ENCODE measurements at places on chromosomes 1 and 21. TPM values are rescaled to one million over a fixed set of nuclear protein-coding genes. Genes with fewer than 3 reads are reported as not detected.

GRCh38 chr1:57307392-57308170 lies 116.3 kb downstream of the DAB1 start:
- DNase-seq, result no peak
- H3K4me1 ChIP-seq, result no peaks in the 10 kb centered on the region
- no peak overlapping the region for H3K4me3 ChIP-seq
- H3K27me3 ChIP-seq, result no peaks in the 10 kb centered on the region
- no peak overlapping the region for H3K27ac ChIP-seq

IL19 gene
- total RNA-seq, result not detected

- H3K27me3 ChIP-seq, result no peaks in the 10 kb centered on the region
- H3K4me1 ChIP-seq, result peaks cover 2% of the 10 kb centered on the region
- H3K36me3 ChIP-seq, result no peaks in the 10 kb centered on the region
- no peak for DNase-seq
- H3K4me3 ChIP-seq, result no peak overlapping the region
Measured at GRCh38 chr21:42744520-42745445, 91.4 kb downstream of the PDE9A start.

DNA sequence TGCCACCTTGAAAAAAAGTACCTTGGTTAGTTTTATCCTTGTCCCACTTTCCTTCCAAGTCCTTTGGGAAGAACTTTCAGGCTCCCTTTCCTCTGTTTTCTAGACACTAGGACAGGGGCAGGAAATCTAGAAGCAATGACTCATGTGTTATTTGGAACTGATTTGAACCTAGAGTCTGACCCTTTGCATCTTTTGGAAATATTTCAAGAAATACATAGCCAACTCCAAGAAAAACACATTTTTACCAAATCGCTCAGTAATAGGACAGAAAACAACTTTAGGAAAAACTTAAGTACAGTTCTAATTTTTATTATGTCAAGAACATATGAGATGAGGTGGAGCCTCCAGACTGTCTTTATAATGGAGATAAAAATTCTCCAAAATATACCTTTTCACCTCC lies 292.4 kb downstream of the PTBP2 start:
- no peaks in the 10 kb centered on the region for H3K27me3 ChIP-seq
- H3K36me3 ChIP-seq, result no peaks in the 10 kb centered on the region
- no peak overlapping the region for H3K27ac ChIP-seq
- no peak overlapping the region for H3K4me3 ChIP-seq

DNA sequence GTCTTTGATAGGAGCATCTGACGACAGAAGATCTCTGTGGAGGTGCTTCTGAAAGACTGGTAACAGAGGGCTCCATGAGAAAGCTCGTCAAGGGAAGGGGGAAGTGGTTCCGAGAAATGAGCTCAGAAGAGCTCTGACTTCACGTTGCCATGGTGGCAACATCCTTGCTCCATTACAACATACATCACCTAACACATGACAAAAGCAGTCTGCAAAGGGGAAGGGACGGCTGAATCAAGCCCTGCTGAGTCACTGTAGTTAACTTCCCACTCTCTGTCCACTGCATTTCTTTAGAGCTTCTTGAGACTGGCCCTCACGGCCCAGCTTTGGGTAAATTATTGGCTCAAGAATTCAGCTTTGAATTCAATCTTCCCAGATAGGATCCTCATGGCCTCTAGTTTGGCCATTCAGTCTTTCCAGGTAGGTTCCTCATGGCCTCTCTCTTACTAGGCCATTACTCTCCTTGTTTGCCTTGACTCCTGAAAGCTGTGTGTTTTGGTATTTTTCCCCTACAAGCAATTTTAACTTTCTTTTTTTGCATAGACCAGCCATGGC lies 88.0 kb upstream of the ZNF648 start:
- peaks cover 8% of the 10 kb centered on the region for H3K4me1 ChIP-seq
- peak; percentile 25 for DNase-seq
- no peaks in the 10 kb centered on the region for H3K36me3 ChIP-seq
- H3K27me3 ChIP-seq, result no peaks in the 10 kb centered on the region

DNA sequence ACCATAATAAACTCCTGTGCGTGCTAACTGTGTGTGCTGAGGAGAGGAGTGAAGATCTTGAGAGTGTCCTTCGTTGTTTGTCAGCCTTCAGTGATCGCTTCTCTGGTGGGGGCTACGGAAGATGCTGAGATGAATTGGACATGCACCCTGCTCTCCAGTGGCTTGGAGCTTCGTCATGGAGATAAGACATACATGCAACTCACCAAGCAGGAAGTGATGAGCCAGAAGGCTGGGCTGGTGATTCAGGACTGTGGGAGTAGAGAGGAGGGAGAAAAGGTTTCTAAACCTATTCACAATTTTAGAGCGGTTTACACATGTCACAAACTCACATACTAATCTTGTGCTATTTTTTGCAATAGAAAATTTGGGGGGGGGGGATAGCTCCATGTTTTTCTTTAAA lies 128.9 kb upstream of the ADAR start:
- H3K36me3 ChIP-seq, result no peaks in the 10 kb centered on the region
- H3K27me3 ChIP-seq, result no peaks in the 10 kb centered on the region
- H3K4me3 ChIP-seq, result no peak overlapping the region
- no peaks in the 10 kb centered on the region for H3K4me1 ChIP-seq
- no peak overlapping the region for H3K27ac ChIP-seq
- no peak for DNase-seq

DNA sequence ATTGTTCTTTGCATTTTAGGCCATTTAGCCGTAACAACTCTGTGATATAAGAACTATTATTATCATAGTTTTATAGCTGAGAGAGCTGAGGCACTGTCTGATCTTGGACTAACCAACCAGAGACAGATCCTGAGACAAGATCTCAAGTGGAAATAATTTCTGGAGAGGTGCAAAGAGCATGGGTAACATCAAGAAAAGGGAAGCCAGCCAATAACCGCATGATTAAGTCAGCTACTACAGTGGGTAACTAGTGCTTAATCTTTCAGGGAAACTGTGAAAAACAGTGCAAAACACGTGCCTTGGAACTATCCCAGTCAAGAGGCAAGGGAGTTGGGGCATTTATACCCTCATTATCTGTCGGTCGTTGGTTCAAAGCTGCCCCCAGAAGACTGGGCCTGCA lies 105.8 kb downstream of the OMA1 start:
- no peaks in the 10 kb centered on the region for H3K27me3 ChIP-seq
- no peak overlapping the region for H3K4me3 ChIP-seq
- no peaks in the 10 kb centered on the region for H3K4me1 ChIP-seq
- DNase-seq, result no peak
- no peaks in the 10 kb centered on the region for H3K36me3 ChIP-seq
- H3K27ac ChIP-seq, result no peak overlapping the region

- H3K4me3 ChIP-seq, result peak overlapping the region; percentile 12
- H3K27me3 ChIP-seq, result no peaks in the 10 kb centered on the region
- peaks cover 79% of the 10 kb centered on the region for H3K4me1 ChIP-seq
- H3K27ac ChIP-seq, result peak overlapping the region; percentile 89
Measured at GRCh38 chr1:229087339-229087738, 183.6 kb upstream of the RAB4A start.

GRCh38 chr21:33642896-33643657 lies 776 bp downstream of the ITSN1 start:
- H3K27me3 ChIP-seq, result no peaks in the 10 kb centered on the region
- H3K4me3 ChIP-seq, result peak overlapping the region; percentile 75
- no peaks in the 10 kb centered on the region for H3K36me3 ChIP-seq
- H3K4me1 ChIP-seq, result peaks cover 36% of the 10 kb centered on the region
- H3K27ac ChIP-seq, result peak overlapping the region; percentile 90
- DNase-seq, result no peak

DNA sequence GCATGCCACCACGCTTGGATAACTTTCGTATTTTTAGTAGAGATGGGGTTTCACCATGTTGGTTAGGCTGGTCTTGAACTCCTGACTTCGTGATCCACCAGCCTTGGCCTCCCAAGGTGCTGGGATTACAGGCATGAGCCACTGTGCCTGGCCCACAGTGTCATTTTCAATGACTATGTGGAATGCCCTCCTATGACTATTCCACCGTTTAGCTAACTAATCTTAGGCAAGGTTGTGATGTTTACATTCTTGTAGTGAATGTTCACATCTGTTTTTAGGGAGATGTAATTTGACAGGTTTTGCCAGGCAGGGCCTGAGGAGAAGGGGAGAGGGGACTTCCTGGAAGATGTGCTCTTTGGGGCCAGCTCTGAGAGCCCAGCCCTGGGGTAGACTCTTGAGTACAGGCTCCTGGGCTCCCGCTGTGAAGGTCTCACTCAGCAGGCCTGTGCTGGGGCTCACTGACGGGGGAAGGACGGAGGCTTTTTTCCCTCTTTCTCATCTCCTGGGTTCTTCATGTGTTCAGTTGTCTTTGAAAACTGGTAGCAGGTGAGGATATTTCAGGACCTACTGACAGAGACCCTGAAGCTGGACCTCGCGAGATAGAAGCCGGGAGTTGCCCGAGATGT lies 13.2 kb downstream of the COQ8A start:
- no peak for DNase-seq
- no peak overlapping the region for H3K27ac ChIP-seq
- H3K36me3 ChIP-seq, result no peaks in the 10 kb centered on the region
- H3K27me3 ChIP-seq, result no peaks in the 10 kb centered on the region

GRCh38 chr21:35368326-35368725 lies 319.2 kb upstream of the RUNX1 start:
- peaks cover 4% of the 10 kb centered on the region for H3K4me1 ChIP-seq
- DNase-seq, result no peak
- no peaks in the 10 kb centered on the region for H3K27me3 ChIP-seq

FALEC gene
- total RNA-seq, result not detected

DNA sequence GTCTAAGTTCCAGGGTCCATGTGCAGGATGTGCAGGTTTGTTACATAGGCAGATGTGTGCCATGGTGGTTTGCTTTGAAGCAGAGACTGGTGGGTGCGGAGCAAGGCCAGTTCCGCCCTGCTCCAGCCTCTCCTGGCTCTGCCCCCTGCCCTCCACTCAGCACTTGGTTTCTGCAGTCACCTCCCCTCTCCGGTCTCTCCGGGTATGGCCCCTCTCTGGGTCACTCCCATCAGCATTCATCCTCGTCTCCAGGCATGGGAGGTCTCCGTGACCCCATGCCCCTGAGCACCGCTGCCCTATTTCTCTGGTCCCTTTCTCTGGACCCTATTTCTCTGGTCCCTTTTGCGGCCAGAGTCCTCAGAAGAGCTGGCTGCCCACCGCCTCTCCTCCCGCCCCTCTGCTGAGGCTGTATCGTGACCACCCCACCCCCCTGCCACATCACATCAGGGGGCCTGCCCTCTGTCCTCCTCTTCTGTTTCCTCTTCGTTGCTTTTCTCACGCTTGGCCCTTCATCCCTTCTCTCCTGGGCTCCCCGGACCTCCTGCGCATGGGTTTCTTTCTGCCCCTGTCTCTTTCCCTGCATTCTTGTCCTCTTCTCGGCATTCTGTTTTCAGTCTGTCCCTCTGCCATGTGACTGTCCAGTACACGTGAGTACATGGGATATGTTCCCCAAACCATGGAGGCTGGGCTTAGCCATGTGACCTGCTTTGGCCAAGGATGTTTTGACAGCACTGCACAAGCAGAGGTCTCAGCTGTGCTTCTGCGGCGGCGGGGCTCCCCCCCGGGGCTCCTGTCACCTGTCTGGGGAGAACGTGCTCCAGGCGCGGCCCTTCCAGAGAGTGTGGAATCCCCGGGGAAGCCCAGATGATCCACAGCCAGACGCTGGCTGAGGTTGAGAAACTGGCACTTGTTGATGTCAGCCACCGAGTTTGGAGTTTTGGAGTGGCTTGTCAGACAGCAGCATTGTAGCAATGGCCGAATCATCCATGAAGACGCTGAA lies 54.4 kb upstream of the C1orf174 start:
- DNase-seq, result no peak
- H3K27ac ChIP-seq, result no peak overlapping the region
- H3K27me3 ChIP-seq, result no peaks in the 10 kb centered on the region
- H3K4me1 ChIP-seq, result no peaks in the 10 kb centered on the region

GRCh38 chr1:89594096-89594740 lies 38.7 kb upstream of the LRRC8C start:
- H3K27me3 ChIP-seq, result no peaks in the 10 kb centered on the region
- H3K4me1 ChIP-seq, result no peaks in the 10 kb centered on the region
- no peak for DNase-seq
- H3K36me3 ChIP-seq, result no peaks in the 10 kb centered on the region
- no peak overlapping the region for H3K27ac ChIP-seq

DNA sequence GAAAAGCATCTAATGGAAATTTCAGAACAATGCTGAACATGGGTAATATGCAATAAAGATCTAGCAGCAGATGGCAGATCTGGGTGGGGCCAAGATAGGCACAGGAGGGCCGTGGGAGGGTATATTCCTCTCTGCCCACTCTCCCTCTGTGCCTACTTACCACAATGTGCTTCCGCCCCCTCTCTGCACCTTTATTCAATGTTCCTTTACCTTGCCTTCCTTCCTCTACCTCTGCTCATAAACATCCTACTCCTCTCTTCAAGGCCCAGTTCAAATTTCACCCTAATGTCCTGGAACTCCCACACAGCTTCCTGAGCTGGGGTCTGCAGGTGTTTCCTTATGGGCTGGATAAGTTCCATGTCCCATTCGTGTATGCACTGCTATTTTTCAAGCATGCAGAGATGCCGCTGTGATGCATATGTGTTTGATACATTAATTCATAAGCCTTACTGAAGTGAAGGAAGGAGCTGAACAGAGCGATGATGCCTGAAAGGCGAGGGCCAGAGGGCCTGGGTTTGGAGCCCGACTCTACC lies 65.6 kb upstream of the EDEM3 start:
- H3K4me3 ChIP-seq, result no peak overlapping the region
- no peak overlapping the region for H3K27ac ChIP-seq
- H3K27me3 ChIP-seq, result no peaks in the 10 kb centered on the region
- peaks cover 18% of the 10 kb centered on the region for H3K4me1 ChIP-seq
- no peak for DNase-seq
- peaks cover 51% of the 10 kb centered on the region for H3K36me3 ChIP-seq

DNA sequence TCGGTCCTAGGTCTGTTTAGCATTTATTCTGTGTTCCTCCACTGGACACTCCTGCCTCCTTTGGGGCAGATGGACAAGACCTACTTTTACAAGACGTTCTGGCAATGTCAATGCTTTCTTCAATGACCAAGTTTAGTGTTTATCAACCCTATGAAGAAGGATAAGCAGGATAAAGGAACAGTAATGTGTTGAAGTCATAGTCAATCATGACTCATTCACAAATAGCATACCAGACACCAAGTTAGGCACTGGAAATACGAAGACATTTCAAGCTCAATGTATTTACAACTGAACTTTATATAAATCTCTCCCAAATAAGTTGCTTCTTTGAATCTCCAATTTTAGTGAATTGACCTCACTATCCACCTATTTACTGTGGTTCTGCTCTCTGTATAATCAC lies 4.8 kb upstream of the SLC35D1 start:
- no peaks in the 10 kb centered on the region for H3K27me3 ChIP-seq
- DNase-seq, result no peak
- no peaks in the 10 kb centered on the region for H3K4me1 ChIP-seq
- no peak overlapping the region for H3K4me3 ChIP-seq
- no peak overlapping the region for H3K27ac ChIP-seq

AVPR1B gene
- not detected for total RNA-seq

DLGAP3 gene
- 0.14 TPM for total RNA-seq

GRCh38 chr21:39108291-39109162 lies 74.7 kb downstream of the PSMG1 start:
- no peak overlapping the region for H3K4me3 ChIP-seq
- peaks cover 35% of the 10 kb centered on the region for H3K4me1 ChIP-seq
- H3K36me3 ChIP-seq, result no peaks in the 10 kb centered on the region
- no peak for DNase-seq
- H3K27ac ChIP-seq, result no peak overlapping the region
- no peaks in the 10 kb centered on the region for H3K27me3 ChIP-seq

GRCh38 chr1:89085781-89086180 lies 20.8 kb upstream of the GBP1 start:
- no peaks in the 10 kb centered on the region for H3K4me1 ChIP-seq
- no peak for DNase-seq
- H3K27ac ChIP-seq, result no peak overlapping the region
- no peaks in the 10 kb centered on the region for H3K27me3 ChIP-seq
- H3K36me3 ChIP-seq, result no peaks in the 10 kb centered on the region

GRCh38 chr1:201719812-201720521 lies 109.0 kb upstream of the IPO9 start:
- H3K36me3 ChIP-seq, result peaks cover 5% of the 10 kb centered on the region
- peaks cover 85% of the 10 kb centered on the region for H3K4me1 ChIP-seq
- H3K4me3 ChIP-seq, result no peak overlapping the region
